ENCODE measurements at places on chromosomes 7 and 10.

DNA sequence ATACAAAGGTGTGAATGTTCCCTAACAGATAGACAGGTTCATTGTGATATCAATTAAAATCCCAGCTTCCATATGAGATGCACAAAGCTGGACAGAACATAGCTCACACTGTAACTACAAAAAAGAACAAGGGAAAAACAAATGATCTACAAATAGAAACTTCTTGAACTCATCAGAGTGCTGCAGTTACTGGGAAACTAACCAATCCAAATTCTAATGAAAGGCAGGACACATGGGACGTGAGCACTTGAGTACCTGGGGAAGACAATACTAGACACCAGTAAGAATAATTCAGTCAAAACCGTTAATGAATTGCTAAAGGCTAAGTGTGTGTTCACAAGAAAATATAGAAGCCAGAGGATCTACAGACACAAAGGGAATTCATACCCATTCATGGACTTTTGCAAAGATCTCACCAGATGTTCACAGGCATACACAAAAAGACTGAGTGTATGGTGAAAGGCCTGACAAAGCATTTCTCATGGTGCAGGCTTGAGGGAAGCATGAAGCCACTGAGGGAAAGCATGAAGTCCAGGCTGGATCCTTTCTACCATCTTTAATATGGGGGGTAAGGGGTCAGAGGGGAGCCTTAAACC is 7.8 kb upstream of the GPR22 start:
- DNase-seq, result no peak

DNA sequence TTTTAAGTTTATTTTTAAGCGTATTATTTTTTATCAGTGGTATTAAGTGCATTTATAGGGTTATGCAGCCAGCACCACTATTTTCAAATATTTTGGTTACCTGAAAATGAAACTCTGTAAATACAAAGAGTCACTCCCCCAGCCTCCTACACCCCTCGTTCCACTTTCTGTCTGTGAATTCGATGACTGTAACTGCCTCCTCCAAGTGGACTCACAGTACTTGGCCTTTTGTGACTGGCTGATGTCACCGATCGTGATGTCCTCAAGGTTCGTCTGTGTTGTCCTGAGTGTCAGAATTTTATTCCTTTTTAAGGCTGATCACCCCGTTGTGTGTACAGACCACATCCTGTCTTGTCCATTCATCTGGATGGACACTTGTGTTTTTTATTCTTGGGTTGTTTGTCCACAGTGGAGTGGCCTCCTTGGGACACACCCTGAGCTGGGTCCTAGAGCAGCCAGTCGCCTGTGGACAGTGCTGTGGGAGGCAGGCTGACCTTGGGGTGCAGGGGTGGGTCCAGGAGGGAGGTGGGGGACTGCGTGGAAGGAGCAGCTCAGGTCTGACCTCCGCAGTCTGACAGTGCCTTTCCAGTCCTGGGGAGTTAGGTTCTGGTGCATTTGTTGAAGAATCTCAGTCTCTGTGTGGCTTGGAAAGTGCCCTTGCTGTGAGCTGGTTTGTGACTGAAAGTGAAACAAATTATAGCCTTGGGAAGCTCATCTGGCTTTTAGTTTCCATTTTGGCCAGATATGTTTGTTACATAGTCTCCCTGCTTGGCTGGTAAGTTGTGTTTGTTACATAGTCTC is 6.9 kb downstream of the MTG1 start:
- no peak for DNase-seq

DNA sequence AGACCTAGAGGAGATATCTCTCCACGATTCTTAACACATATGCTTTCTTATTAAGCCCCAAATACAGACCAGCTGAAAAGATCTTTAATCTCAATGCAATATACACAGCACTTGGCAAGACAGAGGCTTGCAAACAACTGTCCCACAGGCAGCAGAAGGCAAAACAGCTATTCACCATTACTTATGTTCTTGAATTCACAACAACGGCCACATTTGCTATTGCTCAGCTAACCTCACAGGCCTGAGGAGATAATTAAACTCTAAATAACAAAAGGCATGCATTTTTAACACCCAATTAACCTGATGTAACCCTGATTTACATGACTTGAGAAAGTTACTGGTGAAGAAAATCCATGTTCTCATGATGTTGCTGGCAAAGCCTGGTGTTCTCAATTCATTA is 216.4 kb downstream of the CRPPA start:
- DNase-seq, result no peak

GRCh38 chr7:130114374-130114773 is 44.0 kb downstream of the KLHDC10 start:
- no peak for DNase-seq

DNA sequence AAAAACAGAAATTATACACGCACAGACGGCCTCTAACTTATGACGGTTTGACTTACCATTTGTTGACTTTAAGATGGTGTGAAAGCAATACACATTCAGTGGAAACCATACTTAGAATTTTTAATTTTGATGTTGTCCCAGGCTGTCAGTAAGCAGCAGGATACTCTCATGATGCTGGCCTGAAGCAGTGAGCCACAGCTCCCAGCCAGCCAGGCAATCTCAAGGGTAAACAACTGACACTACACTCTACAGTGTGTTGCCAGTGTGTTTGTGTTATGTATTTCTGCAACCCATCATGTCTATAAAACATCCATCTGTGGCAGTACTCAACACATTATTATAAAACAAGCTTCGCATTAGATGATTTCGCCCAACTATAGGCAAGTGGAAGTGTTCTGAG is 747.5 kb downstream of the NRG3 start:
- DNase-seq, result no peak

GRCh38 chr10:132535065-132535651 is 2.4 kb upstream of the INPP5A start:
- no peak for DNase-seq

DNA sequence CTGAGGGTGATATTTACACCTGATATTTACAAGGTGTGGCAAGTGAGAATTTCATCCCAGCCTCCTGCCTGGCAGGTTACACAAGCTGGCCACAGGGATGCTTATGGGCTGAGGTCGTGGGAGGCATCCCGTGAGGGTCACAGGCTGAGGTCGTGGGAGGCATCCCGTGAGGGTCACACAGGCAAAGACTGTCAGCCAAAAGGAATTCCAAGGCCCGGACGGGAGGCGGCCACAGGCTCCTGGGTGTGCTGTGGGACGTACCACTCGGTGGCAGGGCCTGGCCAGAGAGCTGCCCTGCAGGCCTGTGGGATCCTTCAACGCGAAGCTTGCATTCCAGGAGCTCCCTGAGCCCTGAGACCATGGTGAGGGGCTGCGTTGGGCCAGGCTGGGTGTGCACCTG is 460.6 kb downstream of the DNAJB6 start:
- DNase-seq, result no peak

DNA sequence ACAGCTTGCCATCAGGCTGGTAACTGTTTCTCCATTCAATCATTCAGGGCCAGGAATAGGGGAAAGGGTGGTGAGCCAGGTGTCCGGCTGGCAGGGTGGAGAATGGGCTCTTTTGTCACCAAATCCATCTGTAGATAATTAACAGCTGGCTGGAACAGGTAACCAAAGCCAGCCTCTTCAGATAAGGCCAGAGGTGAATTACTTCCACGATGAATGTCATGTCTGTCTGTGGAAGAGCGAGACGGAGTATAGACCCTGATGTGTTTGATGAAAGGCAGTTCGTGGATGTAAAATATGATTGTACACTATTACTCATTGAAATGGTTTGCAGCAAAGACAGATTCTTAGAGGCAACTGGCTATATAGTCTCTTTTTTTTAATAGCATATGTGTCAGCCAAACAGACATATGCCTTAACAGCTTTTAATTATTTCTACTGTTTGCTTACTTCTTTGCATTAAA is 149.8 kb downstream of the KLF6 start:
- no peak for DNase-seq

- no peak for DNase-seq
These were observed 134.9 kb downstream of the RAMP3 start for GRCh38 chr7:45292481-45292880.

DNA sequence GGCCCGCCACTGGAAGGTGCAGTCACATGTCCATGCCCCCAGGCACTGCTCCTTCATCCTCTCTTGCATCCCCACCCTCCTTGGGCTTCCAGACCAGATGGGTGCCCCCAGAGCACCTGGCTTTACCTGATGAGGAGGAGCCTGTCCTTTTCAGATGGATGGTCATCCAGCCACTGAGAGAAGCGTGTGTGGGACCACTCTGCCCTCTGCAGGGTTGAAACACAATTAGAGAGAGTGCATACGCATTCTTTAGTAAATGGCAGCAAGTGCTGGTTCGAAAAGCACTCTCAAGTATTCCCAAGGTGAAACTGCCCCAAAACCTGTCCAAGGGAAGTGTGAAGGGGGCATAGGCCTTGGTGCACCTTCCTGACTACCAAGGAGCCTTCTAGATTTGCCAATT is 41.6 kb downstream of the HBP1 start:
- DNase-seq, result no peak

DNA sequence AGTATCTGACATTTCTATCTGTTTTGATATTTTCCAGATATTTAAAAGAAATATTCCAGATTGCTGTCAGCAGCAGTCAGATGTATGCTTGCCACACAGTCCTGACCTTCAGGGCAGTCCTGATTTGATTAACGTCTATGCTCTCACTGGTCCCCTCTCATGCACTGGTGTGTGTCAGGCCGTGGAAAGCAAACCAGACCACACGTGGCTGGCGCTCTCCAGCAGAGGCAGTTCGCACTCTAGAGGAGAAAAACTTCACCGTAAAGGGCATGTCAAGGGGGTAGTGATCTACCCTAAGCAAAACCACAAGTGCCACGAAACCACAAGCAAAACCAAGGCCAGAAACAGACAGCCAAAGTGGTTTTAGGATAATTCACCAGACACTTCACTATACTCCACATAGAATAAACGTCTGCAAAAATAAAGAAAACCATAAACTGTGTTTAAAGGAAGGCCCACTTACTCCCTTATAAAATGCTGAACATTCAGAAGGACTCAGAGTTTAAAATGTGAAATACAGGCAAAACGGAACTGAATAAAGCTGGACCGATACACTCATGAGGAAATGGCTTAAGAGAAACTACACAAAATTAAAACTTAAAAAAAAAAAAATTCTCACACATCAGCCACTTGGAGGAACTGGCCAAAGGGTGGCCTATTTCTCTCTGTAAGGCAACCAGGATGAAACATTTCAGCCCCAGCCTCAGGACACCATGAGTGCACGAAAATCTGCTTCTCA is 26.4 kb downstream of the PARP12 start:
- no peak for DNase-seq

GRCh38 chr10:124007102-124007772 is 86.2 kb downstream of the CHST15 start:
- DNase-seq, result no peak
